ENCODE measurements at places on chromosomes 11 and 22.

DNA sequence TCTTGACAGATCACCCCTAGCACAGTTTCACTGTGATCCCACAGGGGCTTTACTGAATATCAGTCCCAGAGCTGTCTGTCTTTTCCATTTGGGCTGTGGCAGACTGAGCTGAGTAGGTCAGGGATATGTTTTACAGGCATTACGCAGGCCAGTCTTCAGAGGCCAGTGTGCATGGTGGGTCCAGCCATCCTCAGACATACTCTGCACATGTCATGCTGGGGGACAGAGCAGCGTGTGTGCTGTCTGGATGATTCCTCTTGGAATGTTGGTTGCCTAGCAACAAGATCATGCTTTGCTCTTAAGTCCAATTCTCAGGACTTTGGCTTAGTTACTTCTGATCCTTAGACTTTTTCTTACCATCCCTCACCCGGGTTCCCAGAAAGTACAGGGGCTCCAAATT, 736.5 kb downstream of the DLG2 start:
- H3K36me3 ChIP-seq, result no peaks in the 10 kb centered on the region
- DNase-seq, result no peak
- H3K27me3 ChIP-seq, result no peaks in the 10 kb centered on the region
- no peak overlapping the region for H3K27ac ChIP-seq
- H3K4me3 ChIP-seq, result no peak overlapping the region

- DNase-seq, result no peak
- H3K27me3 ChIP-seq, result no peaks in the 10 kb centered on the region
Measured at GRCh38 chr11:12817681-12818332, 143.6 kb downstream of the TEAD1 start.

DNA sequence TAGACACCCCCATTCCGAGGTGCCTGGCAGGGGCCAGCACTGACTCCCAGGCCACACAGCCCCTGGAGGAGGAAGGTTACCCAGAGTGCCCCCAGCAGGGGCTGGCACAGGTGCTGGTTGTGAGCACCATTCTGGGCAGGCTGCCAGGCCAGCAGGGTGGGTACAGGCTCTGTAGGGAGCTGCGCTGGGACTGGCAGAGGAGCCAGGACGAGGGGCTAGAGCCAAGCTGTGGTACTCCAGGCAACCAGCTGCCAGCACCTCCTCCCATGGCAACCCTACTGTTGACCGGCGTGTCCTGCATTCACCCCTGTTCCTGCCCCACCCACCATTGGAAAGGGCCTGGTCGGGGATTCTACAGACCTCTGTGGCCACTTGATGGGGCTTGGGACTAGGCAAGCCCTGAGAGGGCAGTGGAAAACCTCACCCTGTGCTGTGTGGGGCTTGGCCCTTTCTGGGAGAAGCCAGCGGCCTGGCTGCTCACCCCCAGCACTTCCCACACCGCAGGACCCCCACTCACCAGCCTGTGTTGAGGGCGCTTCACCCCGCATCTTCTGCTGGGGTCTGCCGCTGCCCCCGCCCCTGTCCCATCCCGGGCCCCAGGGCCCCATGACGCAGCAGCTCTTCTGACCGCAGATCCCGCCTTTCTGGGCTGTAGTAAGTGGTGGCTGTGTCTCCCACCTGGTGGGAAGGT, 1.9 kb downstream of the CLDN5 start:
- no peak overlapping the region for H3K27ac ChIP-seq
- H3K4me1 ChIP-seq, result peaks cover 22% of the 10 kb centered on the region
- no peak overlapping the region for H3K4me3 ChIP-seq

DNA sequence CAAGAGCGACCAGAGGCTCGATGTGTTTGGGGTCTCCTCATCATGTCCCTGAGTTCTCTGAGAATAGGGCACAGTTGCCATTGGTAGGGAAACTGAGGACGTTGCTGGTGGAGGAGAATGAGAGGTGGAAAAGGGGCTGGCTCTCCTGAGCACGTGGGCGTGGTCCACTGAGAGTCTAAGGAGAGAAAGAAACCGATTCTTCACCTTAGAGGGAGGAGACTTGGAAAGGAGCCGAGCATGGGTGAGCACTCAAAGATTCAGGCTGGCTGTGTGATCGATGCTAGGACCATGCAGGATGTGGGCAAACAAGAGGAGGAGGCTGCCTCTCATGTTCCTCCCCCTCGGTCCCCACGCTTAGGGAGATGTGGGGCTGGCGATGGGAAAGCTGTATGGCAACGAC, 19.8 kb upstream of the TLCD5 start:
- DNase-seq, result no peak
- H3K4me3 ChIP-seq, result no peak overlapping the region
- no peaks in the 10 kb centered on the region for H3K36me3 ChIP-seq

DNA sequence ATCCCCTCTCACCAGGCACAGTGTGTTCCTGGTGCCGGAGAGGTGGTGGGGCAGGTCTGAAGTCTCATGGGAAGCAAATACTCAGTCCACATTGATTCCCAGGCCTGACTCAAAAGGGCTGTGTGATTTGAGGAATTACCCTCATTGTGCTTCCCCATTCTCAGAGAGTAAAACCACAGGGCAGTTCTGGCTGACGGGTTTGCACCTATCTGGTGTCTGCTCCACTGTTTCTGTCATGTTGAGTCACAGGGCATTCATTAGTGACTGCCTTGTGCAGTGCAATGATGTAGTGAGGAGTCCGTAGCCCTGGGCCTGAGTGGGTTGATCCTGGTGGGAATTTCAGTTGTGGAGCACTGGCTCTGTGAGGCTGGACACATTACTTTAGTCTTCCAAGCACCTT, 85.2 kb upstream of the ARHGAP20 start:
- H3K36me3 ChIP-seq, result no peaks in the 10 kb centered on the region
- H3K4me1 ChIP-seq, result peaks cover 19% of the 10 kb centered on the region
- no peak overlapping the region for H3K27ac ChIP-seq
- no peaks in the 10 kb centered on the region for H3K27me3 ChIP-seq
- peak; percentile 60 for DNase-seq

DNA sequence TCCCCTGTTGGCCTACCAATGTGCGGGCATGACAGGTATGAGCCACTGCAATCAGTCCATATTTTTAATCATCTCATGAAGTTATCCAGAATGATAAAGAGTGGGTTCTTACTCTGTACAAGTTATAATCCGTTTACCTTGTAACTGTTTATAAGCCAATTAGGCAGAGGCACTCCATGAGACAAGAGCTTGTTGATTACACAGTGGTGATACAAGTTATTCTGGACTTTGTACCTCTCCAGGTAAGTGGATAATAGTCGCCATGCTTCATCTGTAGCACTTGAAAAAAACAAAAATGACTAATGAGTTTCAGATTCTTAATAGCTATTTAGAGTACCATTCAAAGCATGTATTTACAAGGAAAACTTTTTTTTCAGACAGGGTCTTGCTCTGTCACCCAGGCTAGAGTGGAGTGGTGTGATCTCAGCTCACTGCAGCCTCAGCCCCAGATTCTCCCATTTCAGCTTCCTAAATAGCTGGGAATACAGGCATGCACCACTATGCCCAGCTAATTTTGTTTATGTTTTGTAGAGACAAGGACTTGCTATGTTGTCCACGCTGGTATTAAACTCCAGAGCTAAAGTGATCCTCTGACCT, 17.7 kb upstream of the FNBP4 start:
- H3K4me1 ChIP-seq, result no peaks in the 10 kb centered on the region
- H3K36me3 ChIP-seq, result peaks cover 79% of the 10 kb centered on the region
- no peak overlapping the region for H3K27ac ChIP-seq
- no peak for DNase-seq
- no peaks in the 10 kb centered on the region for H3K27me3 ChIP-seq

DNA sequence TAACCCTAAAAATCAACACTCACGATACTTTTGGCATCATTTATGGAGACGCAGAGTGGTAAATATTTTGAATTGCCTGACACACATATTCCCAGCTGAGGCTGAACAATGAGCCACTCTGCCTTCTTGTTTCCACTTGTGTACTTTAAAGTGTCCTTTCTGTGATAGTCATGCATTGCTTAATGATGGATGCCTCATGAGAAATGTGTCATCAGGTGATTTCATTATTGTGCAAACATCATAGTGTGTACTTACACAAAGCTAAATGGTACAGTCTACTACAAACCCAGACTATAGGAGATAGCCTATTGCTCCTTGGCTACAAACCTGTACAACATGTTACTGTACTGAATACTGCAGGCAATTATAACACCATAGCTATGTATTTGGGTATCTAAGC, 44.2 kb downstream of the MRE11 start:
- H3K27ac ChIP-seq, result no peak overlapping the region
- no peak for DNase-seq
- no peaks in the 10 kb centered on the region for H3K27me3 ChIP-seq
- H3K36me3 ChIP-seq, result peaks cover 10% of the 10 kb centered on the region

DNA sequence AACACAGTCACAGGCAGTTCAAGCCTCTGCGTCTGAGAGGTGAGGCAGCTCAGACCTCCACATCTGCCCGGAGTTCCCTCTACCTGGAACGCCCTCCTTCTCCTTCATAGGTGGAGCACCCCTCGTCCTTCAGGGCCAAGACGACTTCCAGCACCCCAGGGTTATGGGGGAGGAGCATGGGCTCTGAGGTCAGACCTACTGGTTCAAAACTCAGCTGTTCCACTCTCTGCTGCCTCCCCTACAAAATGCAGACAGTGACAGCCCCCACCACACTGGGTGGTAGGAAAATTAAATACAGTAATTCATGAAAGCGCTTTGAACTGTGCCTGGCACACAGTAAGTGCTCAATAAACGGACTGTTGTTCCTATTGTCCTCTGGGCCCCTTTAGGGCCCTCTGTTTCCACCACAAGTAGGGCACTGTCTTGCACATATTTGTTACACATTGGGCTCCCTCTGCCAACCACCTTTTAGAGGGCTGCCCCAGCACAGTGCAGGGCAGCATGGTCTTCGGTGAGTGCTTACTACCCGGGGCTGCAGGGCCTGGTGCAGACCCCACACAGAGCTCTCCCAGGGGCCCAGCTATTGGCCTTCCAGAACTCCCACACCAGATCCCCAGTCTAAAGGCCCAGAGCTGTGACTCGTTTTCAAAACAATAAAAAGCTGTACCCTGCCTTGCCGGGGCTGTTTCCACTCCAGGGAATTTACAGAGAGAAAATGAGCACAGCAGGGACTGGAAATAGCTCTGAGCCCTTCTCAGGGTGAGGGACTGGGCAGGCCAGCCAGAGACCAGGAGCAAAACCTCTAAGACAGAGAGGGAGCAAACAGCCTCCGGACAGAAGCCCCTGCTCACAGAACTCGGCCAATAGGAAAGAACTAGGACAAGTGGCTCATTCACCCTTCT, 2.5 kb downstream of the TMEM184B start:
- DNase-seq, result no peak
- H3K27me3 ChIP-seq, result no peaks in the 10 kb centered on the region
- H3K4me1 ChIP-seq, result peaks cover 29% of the 10 kb centered on the region
- H3K4me3 ChIP-seq, result no peak overlapping the region
- no peak overlapping the region for H3K27ac ChIP-seq

GRCh38 chr11:316031-316701, 2.3 kb downstream of the IFITM1 start:
- H3K36me3 ChIP-seq, result no peaks in the 10 kb centered on the region
- H3K4me3 ChIP-seq, result no peak overlapping the region
- H3K27me3 ChIP-seq, result no peaks in the 10 kb centered on the region
- no peak for DNase-seq
- H3K27ac ChIP-seq, result no peak overlapping the region

DNA sequence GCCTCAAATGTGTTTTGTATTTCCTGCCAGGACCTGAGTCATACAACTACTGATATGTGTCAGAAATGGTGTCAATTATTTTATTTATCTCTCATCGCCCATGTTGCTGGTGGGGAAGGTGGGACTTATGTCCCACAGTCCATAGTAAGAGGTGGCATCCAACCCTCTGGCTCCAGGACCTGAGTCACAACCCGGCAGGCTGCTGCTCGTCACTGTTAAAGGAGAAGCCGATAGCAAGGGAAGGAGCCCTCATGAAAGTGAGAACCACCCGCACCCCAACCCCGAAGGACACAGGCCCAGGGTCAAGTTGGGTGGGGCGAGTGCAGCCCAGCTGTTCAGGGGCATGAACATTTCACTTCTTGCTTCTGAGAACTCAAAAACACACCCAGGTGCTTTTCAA, 33.1 kb upstream of the TP53I11 start:
- no peak overlapping the region for H3K27ac ChIP-seq
- no peak for DNase-seq
- no peaks in the 10 kb centered on the region for H3K27me3 ChIP-seq
- no peaks in the 10 kb centered on the region for H3K36me3 ChIP-seq

DNA sequence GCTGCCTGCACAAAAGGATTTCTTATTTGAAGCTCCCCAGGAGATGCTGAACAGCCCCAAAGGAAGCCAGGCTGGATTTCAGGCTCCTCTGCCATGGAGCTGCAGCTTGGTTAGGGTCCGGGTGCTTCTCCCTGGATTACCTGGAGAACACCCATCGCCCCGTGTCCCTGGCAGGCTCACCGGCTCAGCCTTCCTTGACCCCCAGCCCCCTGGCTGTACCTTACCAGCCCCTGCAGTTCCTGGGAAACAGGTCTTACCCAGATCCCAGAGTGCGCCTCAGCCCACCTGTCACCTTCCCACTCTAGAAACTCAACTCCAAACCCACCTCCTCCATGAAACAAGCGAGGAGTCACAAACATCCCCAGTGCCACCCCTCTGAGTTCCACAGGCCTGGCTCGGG, 45.3 kb upstream of the CD5 start:
- H3K4me3 ChIP-seq, result no peak overlapping the region
- H3K27me3 ChIP-seq, result no peaks in the 10 kb centered on the region
- no peaks in the 10 kb centered on the region for H3K36me3 ChIP-seq
- DNase-seq, result no peak
- H3K4me1 ChIP-seq, result peaks cover 15% of the 10 kb centered on the region

DNA sequence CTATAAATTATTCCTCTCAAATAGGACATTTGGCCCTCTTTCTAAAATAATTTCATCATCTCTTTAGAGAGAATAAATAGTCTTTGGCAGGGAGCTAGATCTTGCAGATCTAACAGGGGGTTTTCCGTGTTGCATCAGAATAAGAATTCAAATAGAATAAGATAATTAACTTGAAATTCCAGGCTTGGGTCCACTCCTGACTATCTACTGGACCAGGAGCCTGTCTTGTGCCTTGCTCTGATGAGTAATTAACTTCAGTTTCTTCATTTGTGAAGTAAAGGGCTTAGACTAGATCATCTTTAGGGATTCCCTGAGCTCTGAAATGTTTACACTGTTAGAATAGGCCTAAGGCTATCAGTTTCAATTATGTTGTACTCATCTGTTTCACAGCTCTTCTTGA, 23.5 kb upstream of the TMEM123 start:
- DNase-seq, result no peak
- no peaks in the 10 kb centered on the region for H3K36me3 ChIP-seq
- peaks cover 28% of the 10 kb centered on the region for H3K4me1 ChIP-seq
- no peaks in the 10 kb centered on the region for H3K27me3 ChIP-seq

GRCh38 chr11:46981436-46981835, 44.9 kb downstream of the CSTPP1 start:
- no peak overlapping the region for H3K27ac ChIP-seq
- H3K4me1 ChIP-seq, result no peaks in the 10 kb centered on the region
- H3K36me3 ChIP-seq, result no peaks in the 10 kb centered on the region

- DNase-seq, result peak; percentile 50
- H3K27me3 ChIP-seq, result no peaks in the 10 kb centered on the region
- H3K4me3 ChIP-seq, result peak overlapping the region; percentile 54
- H3K36me3 ChIP-seq, result no peaks in the 10 kb centered on the region
Measured at GRCh38 chr11:111602865-111603610, 789 bp downstream of the SIK2 start.

All from B cell (primary cell).